ENCODE measurements at places on chromosomes 6 and 20.

DNA sequence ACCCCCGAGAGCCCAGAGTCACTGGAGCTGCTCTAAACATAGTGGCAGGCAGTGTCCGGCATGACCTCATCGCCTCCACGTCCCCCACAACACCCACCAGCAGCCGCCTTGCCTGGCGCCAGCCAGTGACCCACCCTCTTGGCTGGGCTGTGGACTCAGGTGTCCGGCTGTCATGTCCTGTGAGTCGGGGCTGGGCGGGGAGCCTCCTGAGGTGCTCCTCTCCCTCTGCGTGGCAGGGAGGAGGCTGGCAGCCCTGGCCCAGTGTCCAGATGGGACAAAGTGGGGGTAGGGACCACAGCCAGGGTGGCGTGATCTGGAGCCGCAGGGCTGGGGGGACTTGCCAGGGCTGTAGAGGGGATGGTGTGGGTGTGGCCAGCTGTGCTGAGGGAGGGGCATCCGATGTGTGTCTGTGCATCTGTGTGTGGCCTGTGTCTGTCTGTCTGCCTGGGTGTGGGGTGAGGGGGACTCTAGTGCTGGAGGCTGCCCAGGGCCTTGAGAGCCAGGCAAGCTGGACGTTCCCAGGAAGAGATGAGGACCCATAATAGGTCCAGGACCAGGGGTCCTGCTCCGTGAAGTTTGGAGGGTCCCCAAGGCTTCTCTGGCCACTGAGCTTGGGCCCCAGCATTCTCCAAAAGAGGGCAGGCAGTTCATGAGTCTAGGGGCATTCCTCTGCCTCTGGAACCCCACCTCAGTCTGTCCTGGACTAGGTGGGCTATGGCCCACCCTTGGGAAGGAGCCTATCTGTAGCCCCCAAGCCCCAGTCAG is 2.3 kb upstream of the SOX18 start:
- no peak for DNase-seq

DNA sequence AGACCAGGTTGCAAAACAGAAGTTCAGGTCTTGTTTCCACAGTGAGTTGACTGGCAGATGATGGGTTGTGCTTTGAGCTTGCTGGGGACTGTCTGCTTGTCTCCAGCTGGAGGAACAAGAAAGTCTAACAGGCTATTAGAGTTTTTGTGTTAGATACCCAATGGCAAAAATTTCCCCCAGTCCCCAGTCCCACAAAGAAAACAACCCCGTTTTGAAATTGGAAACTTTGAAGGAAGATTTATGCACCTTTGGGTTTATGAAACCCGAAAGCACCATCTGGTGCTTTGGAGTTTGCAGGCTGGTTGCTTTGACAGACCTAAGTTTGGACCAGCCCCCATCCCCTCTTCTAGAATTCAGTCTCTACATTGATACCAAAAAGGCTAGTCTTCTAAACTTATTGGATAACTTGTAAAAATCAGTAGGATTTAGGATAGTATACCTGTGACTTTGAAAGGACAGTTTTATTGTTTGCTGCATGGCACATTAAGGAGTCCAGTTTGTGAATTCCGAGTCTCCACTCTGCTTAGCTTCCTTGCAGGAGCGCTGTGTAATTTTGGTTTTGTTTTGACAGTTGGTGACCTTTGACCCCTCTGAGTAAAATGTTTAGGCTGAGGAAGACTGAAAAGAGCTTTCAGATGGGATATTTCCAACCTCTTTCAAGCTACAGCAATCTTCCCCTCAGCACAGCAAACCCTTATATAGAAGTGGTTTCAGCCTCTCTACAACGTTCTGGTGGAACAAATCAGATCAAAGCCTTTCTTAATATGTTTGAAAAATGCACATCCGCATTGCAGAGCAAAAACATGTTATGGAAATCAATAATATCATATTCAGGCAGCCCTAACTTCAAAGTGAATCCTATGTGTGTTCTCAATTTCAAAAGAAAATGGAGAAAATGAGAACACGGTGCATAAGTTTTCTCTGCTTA is 25.5 kb upstream of the PRL start:
- no peak for DNase-seq

GRCh38 chr6:165726290-165726875 is 63.3 kb upstream of the PDE10A start:
- no peak for DNase-seq

DNA sequence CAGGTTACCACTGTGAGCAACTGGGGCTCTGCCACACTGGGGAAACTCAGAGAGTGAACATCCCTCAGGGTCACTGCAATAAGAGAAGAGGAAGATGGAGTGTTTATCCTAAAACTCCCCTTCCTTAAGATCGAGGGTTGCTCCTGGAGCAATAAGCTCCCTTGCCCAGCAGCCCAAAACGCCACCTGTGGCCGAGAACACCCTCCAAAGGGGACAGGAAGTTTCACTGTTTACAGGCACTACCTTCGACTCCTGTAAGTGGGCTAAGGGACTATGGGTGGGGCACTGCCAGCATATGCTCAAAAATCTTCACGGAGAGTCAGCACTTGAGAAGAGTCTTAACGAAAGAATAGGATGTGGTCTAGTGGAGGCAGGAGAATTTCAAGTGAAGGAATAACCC is 132.5 kb downstream of the FAXC start:
- DNase-seq: no peak

DNA sequence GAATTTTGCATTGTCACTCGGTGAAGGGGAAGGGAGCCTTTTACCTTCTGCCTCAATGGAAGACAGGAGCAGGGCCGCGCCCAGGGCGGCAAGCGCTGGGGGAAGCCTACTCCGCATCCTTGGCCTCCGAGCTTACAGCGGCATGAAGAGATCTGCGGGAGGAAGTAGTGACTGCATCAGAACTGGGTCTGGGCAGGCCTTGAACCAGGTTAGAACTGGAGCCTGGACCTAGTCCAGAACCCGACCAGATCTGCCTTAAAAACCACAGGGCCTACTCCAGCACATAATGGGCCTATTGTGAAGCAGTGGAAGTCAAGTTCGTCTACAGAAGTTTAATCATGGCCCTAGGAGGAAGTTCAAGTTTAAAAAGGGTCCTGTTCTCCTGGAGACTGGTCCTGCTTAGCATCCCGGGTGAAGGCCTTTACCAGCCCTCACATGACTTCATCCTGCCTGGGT is 3.1 kb downstream of the COL12A1 start:
- no peak for DNase-seq

DNA sequence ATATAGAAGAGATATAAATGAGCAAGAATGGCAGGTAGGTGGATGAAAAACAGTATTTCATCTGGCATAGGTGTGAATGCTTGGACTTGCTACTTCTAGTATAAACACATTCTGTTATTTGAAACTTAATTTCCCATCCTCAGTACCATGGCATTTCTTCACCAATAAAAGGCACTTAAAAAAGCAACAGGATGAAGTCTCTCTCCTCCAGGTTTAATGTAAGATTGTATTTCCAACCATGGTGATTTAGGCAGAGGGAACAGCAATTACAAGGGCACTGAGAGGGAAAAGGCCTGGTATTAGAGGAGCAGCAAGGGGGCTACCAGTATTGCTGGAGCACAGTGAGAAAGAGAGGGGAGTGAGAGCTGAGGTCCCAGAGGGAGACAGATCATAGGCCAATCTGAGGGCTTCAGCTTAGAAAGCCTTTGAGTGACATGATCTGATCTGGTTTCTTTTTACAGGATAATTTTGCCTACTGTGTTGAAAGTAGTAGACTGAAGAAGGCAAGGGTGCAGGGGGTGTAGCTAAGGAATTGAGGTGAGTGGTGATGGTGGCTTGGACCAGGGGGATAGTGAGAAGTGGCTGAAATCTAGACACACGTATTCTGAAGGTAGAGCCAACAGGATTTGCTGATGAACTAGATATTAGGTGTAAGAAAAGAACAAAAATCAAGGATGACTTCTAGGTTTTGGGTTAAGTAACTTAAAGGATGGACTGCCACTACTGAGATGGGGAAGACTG is 67.8 kb upstream of the SMIM29 start:
- DNase-seq: no peak

DNA sequence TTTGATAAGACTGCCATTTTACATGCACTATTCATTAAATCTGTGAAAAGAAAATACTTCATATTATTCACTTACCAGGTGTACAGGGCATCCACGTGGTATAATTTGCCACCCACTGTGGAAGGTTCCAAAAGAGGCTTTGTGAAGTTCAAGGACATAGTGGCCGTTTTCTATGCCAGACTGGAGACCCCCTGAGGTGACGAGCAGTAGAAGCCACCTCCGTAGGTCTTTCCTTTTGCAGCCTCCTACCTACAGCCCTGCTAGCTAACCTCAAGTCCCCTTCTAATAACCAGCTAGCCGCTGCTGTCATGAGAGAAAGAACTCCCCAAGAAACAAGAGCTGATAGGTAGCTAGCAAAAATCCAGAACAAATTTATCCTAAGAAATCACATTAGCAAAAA is 110.5 kb downstream of the ARHGAP18 start:
- no peak for DNase-seq

DNA sequence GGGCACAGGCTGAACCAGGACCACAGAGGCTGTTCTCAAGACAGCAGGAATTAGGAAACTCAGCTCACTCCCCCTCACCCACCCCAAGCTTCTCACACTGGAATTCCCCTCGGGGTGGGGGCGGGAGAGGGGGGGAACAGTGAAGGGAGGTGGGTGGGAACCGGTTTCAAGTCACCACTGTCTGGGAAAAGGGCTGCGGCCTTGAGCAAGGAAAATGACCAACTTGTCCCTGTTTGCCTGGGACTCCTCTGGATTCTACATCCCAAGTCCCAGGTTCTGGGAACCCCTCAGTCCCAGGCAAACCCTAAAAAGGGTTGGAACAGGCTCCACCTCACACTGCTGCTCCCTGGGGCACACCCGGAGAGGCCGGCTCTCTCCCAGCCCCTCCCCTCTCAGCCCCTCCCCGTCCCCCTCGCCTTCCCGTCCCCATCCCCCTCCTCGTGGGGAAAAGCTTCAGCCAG is 230.7 kb downstream of the TFAP2C start:
- no peak for DNase-seq

GRCh38 chr6:49721297-49721696 is 8.0 kb upstream of the CRISP2 start:
- no peak for DNase-seq

- no peak for DNase-seq
Measured at GRCh38 chr6:69647726-69648125, 149.1 kb downstream of the LMBRD1 start.

GRCh38 chr6:52426667-52427066 is 6.5 kb downstream of the EFHC1 start:
- no peak for DNase-seq

DNA sequence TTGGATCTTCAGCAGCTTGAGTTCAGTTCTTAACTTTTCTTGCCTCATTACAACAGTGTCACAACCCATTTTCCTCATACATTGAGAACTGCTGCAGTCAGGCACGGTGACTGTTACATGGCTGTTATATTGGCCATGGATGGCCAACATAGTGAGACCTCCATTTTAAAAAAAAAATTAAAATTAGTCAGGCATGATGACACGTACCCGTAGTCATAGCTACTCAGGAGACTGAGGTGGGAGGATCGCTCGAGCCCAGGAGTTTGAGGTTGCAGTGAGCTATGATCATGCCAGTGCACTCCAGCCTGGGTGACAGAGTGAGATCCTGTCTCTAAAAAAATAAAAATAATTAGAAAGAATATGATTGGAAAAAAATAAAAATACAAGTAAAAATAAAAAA is 9.9 kb upstream of the MMP24 start:
- DNase-seq: no peak

Measured in activated CD4-positive, CD25-positive, alpha-beta regulatory T cell (primary cell).